ENCODE measurements at places on chromosomes 7 and 10.

DNA sequence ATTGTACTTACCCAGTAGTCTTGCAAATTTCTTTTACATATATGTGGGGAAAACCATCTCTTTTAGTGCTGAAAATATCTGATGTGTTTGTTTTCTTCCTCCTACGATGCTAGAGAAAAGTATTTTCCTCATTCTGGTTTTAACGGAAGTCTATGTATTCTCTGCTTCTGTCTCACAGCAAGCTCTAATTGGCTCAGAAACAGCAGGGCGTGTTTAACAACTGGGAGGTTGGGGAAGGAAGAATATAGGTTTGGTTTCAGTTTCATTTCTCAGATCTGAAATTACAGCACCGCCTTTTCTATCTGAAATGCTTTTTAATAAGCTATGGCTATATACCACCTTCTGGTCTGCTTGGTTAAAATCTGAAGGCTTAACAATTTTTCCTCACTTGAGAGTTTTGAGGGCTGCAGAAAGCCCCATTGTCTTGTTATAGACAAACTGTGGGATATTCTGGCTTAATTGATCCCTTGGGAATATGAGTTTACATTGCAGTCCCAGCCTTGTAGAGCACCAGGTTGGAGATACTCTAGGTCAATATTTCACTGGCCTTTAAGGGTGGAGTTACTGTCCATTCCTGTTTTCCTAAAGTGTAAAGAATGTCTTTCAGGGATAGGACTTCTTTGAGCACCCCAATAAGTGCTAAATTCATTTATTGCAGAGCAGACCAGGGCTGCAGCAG, at the start of gene SAMD9:
SAMD9 (minus strand) TSS at position 128 of the 679 bp plus-strand sequence. CDS start 11,882 bp downstream, outside the sequence.
- ATAC-seq, result peak; percentile 99

GRCh38 chr7:105979405-105979804, 16.3 kb downstream of the CDHR3 start:
- ATAC-seq, result no peak

- ATAC-seq, result no peak
Observed at GRCh38 chr7:99123571-99124033, 20.3 kb downstream of the SMURF1 start.

- ATAC-seq, result no peak
Observed at GRCh38 chr10:78604721-78605120, 464.0 kb upstream of the ZMIZ1 start.

GRCh38 chr7:128215739-128216138, 25.3 kb upstream of the LEP start:
- ATAC-seq, result peak; percentile 78

DNA sequence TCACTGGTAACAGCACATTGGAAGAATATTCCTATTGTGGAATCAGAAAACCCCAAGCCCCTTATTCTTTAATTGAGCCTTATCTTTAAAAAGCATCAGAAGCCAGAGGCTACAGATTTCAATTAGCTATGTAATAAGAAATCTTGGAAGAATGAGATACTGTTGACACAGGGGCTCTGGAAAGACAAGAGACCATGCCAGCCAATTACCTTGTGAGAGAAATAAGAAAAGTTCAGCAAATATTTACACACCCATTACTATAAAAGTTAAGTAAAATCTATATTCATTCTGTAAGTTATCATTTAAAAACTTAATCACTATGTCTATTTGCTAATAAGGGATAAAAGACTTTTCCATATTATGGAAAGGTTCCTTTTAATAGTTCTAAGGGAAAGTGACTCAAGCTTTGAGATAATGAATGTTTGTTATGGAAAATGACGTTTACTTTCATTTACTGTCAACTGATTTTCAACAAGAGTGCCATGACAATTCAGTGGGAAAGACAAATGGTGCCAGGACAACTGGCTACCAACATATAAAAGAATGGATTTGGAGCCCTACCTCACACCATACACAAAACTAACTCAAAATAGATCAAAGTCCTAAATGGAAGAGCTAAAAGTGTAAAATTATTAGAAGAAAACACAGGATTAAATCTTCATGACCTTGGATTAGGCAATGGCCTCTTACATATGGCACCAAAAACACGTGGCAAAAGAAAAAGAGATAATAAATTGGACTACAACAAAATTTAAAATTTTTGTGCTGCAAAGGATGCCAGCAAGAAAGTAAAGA, 28.3 kb downstream of the ZFAND2A start:
- no peak for ATAC-seq

- no peak for ATAC-seq
Observed at GRCh38 chr10:131569851-131570715, 258.6 kb upstream of the TCERG1L start.

DNA sequence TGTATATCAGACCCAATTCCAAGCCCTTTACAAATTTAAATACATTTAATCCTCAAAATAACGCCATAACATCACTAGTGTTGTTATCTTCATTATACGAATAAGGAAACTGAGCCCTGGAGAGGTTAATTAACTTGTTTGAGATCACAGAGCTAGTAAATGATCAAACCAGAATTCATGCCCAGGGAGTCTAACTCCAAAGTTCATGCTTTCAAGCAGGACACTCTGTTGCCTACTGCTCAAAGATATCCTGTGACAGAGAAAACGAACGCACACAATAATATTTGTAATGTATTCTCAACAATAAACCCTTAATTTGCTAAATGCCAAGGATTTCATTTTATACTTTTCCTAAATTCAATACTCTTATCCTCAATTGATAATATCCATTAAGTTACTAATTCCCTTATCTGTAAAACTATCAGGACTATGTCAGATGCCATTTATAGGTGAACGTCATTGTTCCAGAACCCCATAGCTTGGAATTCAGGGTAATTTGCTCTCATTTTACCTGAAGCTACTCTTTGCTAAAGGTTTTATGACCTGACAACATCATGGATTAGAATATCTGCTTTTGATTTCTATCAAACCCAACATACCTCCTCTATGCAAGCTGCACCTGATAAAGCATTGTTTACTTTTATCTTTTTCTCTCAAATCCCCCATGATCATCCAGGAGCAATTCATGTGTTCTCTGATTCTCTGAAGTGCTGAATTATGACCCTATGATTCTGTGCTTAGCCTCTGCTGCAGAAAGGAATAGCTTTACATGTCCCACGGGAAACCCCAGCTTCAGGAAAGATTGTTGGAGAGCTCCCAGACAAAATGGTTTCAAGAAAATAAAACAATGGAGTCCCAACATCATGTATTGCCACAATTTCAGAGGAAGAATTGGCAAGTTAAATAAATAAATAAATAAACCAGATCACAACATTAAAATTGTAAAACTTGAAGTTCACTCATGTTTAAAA, 150.2 kb upstream of the CDK1 start:
- ATAC-seq, result no peak

DNA sequence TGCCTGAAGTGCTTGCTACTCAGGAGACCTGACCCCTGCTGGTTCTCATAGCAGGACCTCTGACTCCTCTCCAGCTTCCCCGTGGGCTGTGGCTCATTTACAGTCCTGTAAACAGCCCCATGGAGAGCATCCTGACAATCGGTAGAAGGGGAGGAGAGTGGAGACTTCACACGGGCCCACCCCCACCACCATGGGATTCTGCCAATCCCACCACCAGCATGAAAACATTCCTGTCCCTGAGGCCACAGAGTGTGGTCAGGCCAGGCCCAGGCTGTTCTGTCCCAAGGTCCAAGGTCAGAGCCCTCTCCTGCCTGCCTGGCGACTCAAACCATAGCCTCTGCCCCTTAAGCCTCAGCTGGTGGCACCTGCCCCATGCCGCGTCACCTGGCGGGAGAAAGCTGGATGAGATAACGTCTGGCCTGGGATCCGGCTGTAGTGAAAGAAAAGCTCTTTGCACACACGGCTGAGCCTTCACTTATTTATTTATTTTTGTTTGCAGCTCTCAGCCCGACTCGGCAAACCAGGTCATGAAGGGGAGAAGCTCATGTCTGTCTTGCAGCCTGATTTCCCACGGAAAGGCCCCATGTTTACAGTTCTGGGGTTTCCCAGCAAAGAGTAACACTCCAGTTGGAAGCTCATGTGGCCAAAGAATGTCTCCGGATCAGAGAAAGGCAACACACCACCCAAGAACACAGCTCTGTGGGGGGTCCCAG, 293.6 kb upstream of the ZMIZ1 start:
- ATAC-seq, result no peak

GRCh38 chr7:25391295-25391861, 163.1 kb upstream of the NPVF start:
- no peak for ATAC-seq

GRCh38 chr7:31186202-31186601, 134.1 kb downstream of the ADCYAP1R1 start:
- ATAC-seq, result no peak

- no peak for ATAC-seq
Observed at GRCh38 chr7:47480576-47481538, 101.1 kb downstream of the TNS3 start.

GRCh38 chr7:142873281-142873784, 12.2 kb downstream of the TRPV6 start:
- peak; percentile 58 for ATAC-seq

- no peak for ATAC-seq
Observed at GRCh38 chr10:47380341-47381102, 3.6 kb downstream of the ZNF488 start.

- ATAC-seq, result no peak
Observed at GRCh38 chr10:6648894-6649720, 69.0 kb upstream of the PRKCQ start.

DNA sequence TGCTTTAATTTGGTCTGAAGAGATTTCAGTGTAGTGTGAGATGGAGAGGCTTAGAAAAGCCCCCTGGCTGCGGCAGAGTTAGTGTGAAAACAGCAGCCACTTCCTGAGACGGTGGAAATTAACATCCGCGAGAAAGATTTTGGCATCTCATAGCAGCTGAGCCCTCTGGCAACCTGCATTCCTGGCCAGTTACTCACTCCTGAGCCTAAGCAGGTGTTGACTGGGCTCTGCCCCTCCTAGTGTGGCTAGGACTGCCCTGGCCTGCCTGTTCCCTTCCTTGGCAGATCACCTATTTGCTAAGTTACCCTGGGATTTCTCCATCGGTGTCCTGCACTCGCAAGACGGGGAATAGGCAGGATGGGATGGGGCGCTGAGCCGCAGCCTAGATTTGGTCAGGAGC, 57.6 kb upstream of the LMTK2 start:
- no peak for ATAC-seq

DNA sequence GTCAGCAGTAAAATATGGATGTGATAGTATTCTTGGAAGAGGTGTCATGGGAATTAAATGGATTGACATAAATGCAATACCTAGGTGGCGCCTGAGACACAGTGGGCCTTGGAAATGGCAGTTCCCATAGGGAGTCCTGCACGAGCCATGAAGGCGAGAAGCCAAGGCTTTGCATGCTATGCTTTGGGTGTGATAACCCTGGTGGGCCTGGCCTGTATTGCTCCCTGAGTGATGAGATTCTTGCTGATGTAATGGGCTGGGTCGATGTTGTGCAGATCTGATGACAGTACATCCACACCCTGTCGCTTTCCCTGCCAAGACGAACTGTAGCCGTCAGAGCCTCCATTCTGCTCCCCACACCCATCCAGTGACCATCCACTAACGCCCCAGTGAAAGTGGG, 46.4 kb downstream of the CREB5 start:
- no peak for ATAC-seq

DNA sequence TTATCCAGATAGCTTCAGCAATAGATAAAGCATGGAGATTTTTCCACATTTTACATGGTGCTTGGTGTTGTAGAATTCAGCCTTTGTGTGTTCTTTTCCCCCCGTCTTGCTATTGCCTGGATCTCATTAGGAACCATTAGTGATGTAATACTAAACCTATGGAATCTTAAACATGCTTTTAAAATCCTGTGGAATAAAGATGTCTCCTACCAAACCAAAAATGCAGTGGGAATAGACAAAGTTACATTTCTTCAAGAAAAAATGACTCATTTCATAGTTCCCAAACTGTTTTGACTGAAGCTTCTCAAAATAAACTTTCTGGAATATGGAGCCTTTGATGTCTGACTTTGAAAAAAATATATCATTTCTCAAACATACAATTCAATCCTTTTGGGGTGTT, 44.0 kb downstream of the CALD1 start:
- peak; percentile 84 for ATAC-seq

DNA sequence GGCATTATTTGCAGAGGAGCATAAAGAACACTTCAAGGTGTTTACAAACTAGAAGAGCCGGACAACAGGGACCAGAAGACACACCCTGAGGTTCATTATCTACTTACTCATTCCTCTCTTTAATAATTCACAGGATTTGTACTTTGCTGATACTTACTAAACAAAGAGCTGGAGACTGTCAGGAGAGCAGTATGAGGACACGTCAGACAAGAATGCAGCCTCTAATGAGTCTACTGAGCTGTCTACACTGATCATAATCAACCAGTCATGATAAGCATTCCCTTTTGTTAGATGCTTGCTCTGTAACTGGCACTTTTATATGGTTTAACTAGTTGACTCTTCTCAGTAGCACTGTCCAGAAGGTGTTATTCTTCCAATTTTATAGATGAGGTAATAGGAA, 243.3 kb upstream of the CDC14C start:
- ATAC-seq, result no peak

DNA sequence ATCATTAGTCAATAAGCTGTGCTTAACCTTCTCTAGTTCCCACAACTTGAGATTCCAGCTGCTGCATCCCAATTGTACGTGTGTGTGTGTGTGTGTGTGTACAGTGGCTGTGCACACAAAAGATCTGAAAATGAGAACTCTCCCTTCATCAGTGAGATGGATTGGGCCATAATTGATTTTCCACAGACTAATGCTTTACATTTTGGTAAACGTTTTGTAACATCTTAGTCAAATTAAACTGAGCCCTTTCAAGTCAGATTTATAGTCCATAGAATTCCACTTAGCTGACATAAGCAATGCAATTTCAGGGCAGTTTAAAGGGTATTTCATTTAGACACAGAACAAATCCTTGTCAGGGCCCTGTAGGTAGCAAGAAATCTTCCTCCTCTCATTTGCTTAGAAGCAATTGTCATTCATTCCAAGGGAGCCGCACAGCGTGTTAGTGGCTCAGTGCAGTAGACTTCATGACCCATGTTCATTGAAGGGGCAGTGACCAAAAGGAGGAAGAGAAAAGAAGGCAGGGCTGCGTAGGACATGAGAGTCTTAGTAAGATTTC, 1123.5 kb upstream of the AUTS2 start:
- no peak for ATAC-seq

GRCh38 chr10:52469970-52470705, 156.1 kb downstream of the DKK1 start:
- ATAC-seq, result no peak

DNA sequence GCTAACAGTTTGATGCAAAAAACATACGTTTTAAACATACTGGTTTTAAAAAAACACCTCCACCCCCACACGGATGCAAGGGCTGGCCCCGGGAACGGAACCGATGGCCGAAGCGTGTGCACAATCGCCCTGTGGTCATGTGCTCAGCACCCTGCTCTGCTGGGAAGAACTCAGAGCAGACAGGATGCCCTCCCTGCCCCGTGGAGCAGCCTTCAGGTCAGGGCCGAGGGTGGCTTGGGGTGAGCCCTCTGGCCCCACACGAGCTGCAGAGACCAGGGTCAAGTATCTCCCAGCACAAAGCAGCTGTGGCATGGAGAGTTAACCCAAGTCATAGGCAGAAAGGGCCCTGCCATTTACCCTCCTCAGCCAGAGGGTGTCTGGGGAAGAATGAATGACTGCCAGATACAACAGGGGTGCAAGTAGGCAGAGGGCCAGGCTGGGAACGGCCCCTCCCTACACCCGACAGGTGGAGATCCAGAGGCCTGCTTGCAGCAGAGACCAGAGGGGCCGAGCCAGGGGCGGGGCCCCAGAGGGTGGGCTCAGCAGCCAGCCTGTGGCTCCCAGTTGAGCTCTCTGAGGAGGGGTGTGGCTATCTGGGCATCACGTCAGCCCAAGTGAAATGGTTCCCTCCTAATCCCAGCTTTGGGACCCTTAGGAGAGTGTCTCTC, 56.8 kb downstream of the ZRANB1 start:
- ATAC-seq, result no peak

Data from SK-N-SH treated with all-trans-retinoic acid at 6 μM for 48 hours (cell line).